ENCODE measurements at places on chromosomes 3 and 15.

DNA sequence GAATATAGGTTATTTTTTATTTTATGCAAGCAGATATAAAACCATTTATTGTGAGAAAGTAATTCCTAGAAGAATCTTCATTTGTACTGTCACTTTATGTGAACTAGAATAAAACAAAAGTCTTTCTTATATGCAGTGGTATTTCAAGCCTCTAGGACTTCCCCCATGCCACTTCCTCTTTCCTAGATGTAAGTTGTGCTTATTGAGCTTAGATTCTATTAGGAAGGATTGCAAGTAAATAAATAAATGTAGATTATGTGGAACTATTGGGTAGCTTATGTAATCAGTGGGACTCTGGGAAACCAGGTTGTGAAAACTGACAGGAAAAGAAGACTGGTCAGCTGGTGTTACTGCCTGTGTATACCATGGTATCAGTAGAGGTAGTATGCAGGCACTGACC lies 169.7 kb downstream of the RSRC1 start:
- no peak for DNase-seq

- DNase-seq, result no peak
Observed at GRCh38 chr3:184952671-184953070, 140.7 kb downstream of the VPS8 start.

GRCh38 chr15:78067328-78068228 lies 9.9 kb downstream of the TBC1D2B start:
- DNase-seq, result no peak

GRCh38 chr3:195524171-195524896 lies 18.8 kb downstream of the PPP1R2 start:
- no peak for DNase-seq

- no peak for DNase-seq
Observed at GRCh38 chr3:9036404-9037131, 73.3 kb upstream of the RAD18 start.
